Effector memory CD4-positive, alpha-beta T cell (primary cell): ENCODE measurements at places on chromosomes 16 and 17.

GRCh38 chr16:84291226-84291625, 3.5 kb upstream of the WFDC1 start:
- DNase-seq = no peak

GRCh38 chr16:6558126-6558525, 774.5 kb upstream of the RBFOX1 start:
- no peak for DNase-seq

DNA sequence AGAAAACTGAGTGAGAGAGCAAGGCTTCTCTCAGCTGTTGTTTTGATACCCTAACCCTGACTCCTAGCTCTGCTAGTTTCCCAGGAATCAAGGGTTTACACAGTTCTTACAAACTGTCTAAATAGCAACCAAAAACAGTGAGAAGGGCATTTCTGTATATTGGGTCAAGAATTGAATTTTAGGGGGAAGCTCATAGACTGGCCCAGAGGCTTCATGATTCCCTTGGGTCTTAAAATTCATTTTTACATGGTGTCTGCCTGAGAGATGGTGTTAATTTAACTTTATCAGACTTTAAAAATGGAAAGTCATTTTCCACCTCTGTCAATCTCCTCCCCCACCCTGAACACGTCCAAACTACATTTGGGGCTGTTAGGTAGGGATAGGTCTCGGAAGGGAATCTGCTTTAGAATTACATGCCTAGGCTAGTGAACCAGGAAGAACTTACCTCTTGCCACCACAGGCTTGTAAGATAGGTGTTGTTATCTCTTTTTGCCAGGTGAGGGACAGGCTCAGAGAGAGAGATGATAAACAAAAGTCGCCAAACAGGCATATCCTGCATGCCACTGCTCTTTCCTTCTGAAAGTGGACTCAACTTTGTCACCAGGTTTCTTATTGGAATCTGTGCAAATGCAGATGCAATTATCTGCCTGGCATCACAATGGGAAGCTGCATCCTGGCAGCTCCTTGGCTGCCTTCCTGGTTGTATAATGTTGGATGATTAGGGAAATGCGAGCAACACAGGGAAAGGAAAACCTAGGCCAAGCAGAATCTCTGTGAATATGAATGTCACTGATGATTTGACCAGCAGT, 3.1 kb downstream of the PHAF1 start:
- no peak for DNase-seq

DNA sequence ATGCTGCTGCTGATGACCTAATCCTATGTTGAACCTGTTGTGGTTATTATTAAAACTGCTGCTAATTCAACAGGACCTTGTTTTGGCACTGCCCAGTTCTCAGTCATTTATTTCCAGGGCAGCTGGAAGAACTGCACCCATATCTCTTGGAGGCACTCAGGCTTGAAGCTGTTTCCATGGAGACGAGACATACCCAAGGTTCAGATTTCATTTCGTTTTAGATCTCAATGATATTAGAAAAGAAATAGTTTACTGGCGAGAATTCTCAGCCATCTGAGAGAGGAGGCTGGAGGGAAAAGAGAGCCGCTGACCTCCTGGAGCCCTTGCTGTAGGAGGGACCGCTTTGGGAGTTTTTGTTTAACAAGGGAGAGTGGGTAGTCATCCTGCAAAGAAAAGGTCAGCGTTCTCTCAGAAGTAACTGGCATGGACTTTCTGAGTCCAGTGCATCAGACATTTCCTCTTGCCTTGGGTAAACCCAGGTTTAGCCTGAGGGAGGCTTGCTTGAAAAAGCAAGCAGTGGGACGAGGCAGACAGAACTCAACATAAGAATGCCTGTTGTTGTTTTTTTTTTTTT, 75.4 kb downstream of the YPEL2 start:
- DNase-seq = no peak

GRCh38 chr17:40852364-40852763, 14.7 kb downstream of the KRT12 start:
- DNase-seq = no peak

- no peak for DNase-seq
These were observed 16.9 kb upstream of the GLIS2 start for GRCh38 chr16:4298761-4299522.

DNA sequence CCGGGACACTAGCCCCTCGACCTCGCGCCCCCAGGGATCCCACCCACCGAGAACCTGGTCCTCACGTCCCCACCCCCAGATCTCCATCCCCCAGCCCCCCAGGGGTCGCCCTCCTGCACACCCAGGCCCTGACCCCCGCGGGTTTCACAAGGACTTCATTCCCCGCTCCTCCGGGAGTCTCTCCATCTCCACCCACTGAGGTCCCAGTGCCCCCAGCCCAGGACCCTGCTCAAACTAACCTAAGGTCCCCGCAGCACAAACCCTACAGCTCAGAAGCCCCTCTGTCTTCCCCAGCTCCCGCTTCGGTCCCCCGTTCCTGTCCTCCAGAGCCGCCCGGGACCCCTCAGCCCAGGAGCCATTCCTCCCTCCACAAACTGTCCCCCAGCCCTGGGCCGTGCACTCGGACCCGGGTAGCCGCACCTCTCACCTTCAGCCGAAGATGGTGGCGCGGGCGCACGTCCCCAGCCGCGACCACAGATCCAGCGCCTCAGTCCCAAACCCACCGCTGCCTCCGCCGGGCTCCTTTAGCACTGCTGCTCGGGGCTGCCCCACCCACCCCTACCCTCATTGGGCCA, at the start of gene MYH10:
MYH10 (minus strand) TSS at position 499 of the 575 bp plus-strand sequence. CDS start 7,479 bp downstream, outside the sequence.
- no peak for DNase-seq

DNA sequence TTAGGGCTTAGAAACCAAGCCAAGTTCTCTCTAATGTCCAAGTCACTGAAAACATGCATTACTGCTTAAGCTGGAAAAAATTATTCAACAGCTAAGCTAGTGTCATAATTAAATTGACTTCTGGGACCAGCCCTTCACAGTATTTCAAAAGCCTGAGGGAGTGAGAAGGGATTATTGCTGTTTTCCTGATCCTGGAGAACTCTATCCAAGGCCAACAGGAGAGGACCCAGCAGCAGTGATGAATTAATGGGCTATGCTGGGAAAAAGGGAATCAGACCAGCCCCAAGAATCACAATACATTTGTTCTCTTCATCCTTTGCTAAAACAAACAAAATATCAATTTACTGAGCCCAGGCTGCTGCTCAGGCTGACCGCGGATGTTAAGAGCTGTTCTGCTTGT, 34.5 kb upstream of the CLEC3A start:
- DNase-seq = no peak

DNA sequence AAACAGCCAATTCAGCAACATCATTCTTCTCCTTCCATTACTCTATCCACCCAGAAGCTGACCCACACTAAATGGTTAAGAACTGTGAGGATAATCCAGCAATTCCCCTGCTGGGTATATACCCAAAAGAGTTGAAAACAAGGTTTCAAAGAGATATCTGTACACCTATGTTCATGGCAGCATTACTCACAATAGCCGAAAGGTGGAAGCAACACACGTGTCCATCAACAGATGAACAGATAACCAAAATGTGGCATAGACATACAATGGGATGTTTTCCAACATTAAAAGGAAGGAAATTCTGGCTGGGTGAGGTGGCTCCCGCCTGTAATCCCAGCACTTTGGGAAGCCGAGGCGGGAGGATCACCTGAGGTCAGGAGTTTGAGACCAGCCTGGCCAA, 19.9 kb downstream of the MIS12 start:
- no peak for DNase-seq

DNA sequence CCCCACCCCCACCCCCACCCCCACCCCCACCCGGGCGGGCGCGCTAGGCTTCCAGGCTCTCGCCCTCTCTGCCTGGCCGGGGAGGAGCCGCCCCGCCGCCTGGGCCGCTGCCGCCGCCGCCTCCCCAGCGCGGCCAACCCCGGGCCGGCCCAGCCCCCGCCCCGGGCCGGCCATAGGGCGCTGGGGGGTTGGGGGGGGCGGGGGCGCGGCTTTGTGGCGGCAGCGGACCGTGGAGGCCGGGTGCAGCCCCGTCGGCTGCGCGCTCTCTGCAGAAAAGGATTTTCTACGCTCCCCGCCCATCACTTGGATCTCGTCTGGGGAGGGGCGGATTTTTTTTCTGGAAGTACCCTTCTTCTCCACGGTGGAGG, 230.9 kb downstream of the MRTFB start:
- no peak for DNase-seq

DNA sequence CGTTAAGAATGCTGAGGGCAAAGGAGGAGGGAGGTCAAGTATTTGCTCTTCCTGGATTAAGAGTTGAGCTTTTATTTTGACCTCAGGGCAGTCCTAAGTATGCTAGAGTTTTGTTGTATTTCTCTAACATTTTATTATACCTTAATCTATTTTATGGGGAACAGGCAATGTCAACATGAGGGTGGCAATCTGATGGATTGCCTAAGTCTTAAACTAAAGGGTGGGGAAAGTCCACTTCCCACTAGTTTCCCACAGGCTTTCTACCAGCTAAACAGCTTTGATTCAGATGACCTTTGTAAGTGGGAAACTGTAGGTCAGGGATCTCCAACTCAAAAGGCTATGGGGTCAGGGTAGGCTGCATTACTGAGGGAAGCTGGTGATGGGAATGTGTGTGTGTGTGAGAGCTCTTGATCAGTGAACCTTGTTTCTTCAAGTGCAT, 24.9 kb downstream of the HSD17B2 start:
- no peak for DNase-seq

GRCh38 chr16:74991593-74992403, 6.9 kb upstream of the WDR59 start:
- no peak for DNase-seq

DNA sequence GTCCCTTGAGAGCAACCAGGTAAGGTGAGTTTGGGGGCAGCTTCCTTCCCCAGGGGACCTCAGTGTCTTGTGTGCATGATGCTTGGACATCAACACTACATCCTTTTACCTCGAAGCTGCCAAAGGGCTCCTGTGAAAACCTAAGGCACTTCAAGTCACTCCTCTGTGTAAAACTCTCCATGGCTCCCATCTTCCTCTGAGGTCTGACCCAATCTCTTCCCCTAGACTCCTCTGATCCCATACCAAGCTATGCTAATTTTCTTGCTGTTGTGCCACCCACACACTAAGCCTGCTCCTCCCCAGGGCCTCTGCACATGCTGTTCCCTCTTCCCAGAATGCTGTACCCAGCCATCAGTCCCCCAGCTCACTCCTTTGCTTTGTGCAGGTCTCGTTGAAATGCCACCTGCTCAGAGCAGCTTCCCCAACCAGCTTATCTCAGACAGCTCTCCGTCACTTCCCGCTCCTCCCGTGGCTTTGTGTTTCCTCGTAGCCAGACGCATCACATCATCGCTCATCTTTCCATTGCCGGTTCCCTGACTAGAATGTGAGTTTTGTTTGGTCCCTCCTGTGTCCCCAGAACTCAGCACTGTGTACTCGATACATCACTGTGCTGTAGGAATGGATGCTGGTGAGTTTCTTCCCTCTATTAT, 78.4 kb downstream of the CNGB1 start:
- no peak for DNase-seq
